Hematopoietic multipotent progenitor cell (in vitro differentiated cells): ENCODE measurements at places on chromosomes 5 and 9. TPM values are rescaled to one million over a fixed set of nuclear protein-coding genes. Genes with fewer than 3 reads are reported as not detected.

Gene LIFR
- under 0.01 TPM for total RNA-seq

Gene FGFR4
- total RNA-seq = 0.54 TPM

Gene NRG2
- under 0.01 TPM for total RNA-seq

Gene ADCY2
- total RNA-seq = 0.27 TPM

Gene VCAN
- total RNA-seq = 5.4 TPM

Gene GNA14
- total RNA-seq = under 0.01 TPM

Gene PRSS3
- total RNA-seq = 0.27 TPM

Gene FKBP15
- total RNA-seq = 17.8 TPM
